ENCODE measurements at places on chromosomes 16 and 17. TPM values are rescaled to one million over a fixed set of nuclear protein-coding genes. Genes with fewer than 3 reads are reported as not detected.

DNA sequence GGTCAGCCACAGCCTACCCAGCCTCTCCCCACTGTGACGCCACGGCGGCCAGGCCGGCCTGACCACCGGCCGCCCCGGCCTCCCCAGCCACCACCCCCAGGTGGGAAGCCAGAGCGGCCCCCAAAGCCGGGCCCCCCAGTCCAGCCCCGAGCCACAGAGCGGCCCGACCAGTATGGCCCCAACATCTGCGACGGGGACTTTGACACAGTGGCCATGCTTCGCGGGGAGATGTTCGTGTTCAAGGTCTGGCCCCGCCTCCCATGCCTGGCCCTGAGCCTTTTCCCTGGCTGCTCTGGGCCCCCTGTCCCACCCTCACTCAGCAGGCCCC lies 16.0 kb downstream of the MMP15 start:
- no peaks in the 10 kb centered on the region for H3K4me1 ChIP-seq
- no peaks in the 10 kb centered on the region for H3K36me3 ChIP-seq
- H3K27ac ChIP-seq: no peak overlapping the region
- no peaks in the 10 kb centered on the region for H3K27me3 ChIP-seq
- no peak overlapping the region for H3K4me3 ChIP-seq

- H3K27ac ChIP-seq: no peak overlapping the region
- H3K27me3 ChIP-seq: no peaks in the 10 kb centered on the region
- H3K4me3 ChIP-seq: no peak overlapping the region
Observed at GRCh38 chr17:30021708-30022317, 80.4 kb downstream of the EFCAB5 start.

- H3K27me3 ChIP-seq: no peaks in the 10 kb centered on the region
- H3K4me3 ChIP-seq: no peak overlapping the region
- DNase-seq: no peak
- no peaks in the 10 kb centered on the region for H3K4me1 ChIP-seq
Observed at GRCh38 chr16:22027633-22028032, 19.7 kb downstream of the MOSMO start.

DNA sequence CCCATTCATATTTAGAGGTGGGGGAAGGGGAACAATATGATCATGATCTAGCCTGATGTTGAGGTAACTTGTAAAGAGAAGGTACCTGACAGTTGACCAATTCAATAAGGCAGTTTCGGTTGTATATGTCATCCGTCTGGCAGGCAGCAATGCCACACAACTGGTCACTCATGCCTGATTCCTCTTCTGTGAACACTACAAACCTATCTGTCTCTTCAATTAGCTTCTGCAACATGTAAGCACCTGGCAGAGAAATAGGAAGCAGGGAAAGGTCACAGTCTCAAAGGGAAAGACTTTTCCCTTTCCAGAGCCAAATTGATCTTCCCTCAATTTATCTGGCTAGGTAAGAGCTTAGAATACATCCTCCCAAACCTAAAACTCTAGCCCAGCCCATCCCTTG lies 10.2 kb upstream of the RSKR start:
- no peaks in the 10 kb centered on the region for H3K4me1 ChIP-seq
- no peaks in the 10 kb centered on the region for H3K27me3 ChIP-seq
- no peak for DNase-seq
- no peak overlapping the region for H3K4me3 ChIP-seq
- peaks cover 74% of the 10 kb centered on the region for H3K36me3 ChIP-seq
- H3K27ac ChIP-seq: no peak overlapping the region

DNA sequence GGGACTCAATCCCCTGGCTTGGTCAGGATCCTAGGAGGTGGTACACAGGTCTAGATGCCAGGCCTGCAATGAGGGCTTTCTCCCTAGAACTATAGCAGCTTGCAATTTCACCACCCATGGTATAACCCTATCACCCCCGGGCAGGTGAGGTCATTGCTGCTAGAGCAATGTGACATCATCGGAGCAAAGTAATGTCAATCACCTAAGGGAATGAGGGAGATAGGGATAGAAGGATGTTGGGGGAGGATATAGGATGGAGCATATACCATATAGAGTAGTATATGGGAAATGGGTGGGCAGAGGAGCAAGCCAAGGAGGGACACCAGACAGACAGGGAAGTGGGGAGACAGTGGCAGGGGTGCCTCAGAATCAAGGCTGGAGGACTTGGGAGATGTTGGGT lies 3.3 kb downstream of the KCNH4 start:
- H3K27ac ChIP-seq: no peak overlapping the region
- peaks cover 18% of the 10 kb centered on the region for H3K27me3 ChIP-seq
- H3K4me1 ChIP-seq: 0 out of 2 replicates have a peak, but pooled peaks cover 3% of the 10 kb centered on the region
- H3K4me3 ChIP-seq: no peak overlapping the region
- H3K36me3 ChIP-seq: no peaks in the 10 kb centered on the region

The KCNH6 gene
- 2.8 TPM for total RNA-seq

The SLC2A4 gene
- total RNA-seq: 13.6 TPM

The RAB26 gene
- 4.1 TPM for total RNA-seq

The CCDC92B gene
- 8.4 TPM for total RNA-seq

The SYNRG gene
- 15.4 TPM for total RNA-seq

Measured in GM23338 (cell line).